ENCODE measurements at places on chromosomes 13 and 19.

GRCh38 chr13:74273581-74273980 lies 139.4 kb upstream of the KLF12 start:
- DNase-seq = no peak

GRCh38 chr13:109151696-109152095 lies 522.3 kb downstream of the MYO16 start:
- no peak for DNase-seq

DNA sequence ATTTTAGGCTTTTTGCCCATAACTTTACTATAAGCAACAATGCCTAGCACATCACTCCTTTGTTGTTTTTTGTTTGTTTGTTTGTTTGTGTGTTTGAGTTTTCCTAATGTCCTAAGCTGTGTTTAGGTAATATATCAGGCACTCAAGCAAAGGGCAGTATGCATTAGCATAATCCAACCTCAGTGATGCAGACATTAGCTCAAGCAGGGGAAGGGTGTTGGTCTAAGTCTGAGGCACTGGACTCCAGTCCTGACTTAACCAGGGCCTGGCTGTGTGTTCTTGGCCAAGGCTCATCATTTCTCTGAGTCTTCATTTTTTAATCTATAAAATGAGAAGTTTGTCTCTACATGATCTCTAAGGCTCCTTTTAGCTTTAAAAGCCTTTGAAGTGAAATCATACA lies 65.9 kb upstream of the RFC3 start:
- DNase-seq = no peak

DNA sequence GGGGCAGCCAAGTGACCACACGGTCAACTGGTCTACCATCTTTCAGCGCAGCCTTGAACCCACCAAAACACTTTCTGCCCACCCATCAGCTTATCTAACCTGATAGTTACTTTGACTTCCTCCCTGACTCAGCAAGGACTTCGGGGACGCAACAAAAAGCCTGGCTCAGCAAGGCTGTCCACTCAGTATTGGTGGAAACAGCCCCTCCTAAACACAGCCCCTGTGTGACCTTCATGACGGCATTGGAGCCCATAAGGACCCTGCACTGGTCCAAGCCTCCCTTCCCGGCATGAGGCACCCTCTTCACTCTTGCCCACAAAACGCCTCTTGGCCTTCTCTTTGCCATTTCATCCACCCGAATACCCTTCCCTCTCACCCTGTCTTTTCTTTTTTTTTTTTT lies 39.1 kb downstream of the INSR start:
- no peak for DNase-seq

DNA sequence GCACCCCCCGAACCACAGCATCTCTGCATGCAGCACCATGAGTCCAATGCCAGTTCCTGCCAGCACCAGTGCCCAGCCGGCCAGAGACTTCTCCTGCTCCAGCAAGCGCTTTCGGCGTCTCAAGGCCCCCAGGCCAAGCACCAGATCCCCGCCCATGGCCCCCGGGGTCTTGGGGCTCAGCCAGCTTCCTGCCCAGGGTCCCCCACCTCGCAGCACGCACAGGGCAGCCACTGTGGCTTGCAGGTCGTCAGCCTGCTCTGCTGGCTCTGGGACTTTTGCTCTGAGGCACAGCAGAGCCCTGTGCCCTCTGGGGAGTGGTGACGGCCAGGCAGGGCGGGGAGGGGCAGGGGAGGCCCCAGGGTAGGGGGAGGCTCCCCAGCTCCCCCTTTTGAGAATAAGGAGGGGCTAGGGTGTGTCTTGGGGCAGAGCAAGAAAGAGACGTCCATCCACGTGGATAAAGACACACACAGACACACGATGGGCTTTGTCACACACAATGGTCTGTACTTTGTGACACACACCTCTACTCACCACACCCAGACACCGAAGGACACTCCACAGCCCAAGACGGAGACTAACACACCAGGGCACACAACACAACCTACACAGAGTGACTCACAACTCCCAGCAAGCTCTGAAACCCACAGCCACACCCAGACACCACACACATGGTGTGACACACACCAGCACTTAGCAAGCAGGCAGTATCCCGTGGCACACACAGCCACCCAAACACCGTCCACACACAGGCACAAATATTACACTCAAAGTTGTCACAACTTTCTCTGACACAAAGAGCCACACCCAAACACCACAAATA lies at the start of gene KCNN4:
Gene KCNN4 (minus strand): TSS at position 268 of the 820 bp plus-strand sequence. CDS start 112 bp downstream, at position 156.
- DNase-seq = peak; percentile 88

GRCh38 chr13:50162567-50162966 lies 147.3 kb downstream of the KCNRG start:
- no peak for DNase-seq

- DNase-seq = peak; percentile 88
These were observed 7.4 kb downstream of the RABAC1 start for GRCh38 chr19:41951686-41952172.

- DNase-seq = no peak
These were observed 7.3 kb downstream of the RPS16 start for GRCh38 chr19:39428283-39429112.

GRCh38 chr13:23505007-23505406 lies 65.2 kb upstream of the TNFRSF19 start:
- no peak for DNase-seq

DNA sequence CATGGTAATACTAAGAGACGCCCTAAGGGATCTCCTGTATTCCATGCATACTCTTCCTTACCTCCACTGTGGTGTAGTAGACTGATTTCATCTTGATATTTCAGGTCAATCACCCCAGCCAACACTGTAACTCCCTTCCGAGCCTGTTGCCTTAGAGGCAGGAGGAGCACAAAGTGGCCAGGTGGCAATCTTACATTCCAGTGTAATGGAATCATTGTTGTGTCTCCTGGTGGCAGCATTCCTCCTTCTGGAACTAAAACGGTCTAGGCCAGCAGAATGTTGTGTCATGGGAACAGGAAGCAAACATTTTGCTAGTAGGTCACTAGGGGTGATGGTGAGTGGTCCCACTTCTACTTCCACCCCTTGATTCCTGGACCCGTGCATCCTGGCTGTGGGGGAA lies 405.7 kb upstream of the SLC10A2 start:
- DNase-seq = no peak

- DNase-seq = no peak
These were observed 16.0 kb downstream of the TMEM272 start for GRCh38 chr13:51828730-51829567.

DNA sequence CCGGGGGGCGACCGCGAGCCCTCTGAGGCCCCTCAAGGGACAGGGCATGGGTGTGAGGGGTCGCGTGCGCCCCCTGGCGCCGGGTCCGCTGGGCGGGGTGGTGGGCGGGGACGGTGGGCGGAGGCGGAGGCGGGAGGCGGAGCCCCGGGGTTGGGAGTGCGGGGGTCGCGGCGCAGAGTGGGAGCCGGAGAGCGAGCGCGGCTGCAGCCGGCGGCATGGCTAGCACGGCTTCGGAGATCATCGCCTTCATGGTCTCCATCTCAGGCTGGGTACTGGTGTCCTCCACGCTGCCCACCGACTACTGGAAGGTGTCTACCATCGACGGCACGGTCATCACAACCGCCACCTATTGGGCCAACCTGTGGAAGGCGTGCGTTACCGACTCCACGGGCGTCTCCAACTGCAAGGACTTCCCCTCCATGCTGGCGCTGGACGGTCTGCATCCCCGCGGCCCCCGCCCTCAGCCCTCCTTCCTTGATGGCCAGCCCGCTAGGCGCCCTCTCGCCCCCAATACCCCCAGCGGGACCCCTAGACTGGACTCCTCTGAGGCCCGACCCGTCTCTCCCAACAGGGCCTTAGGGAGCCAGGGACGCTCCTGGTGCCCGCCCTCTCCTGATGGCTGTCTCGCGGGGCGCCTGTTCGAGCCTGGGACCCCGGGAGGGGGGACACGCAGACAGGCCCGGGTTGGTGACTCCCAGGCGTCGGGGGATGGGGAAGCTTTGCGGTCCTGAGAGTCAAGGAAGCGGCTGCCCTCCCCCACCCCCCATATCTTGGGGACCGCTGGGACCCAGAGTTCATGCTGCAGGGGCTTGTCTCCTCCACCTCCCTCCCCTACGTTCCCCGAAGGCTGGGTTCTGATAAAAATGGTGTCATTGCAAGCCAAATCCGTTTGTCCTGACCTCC lies at the start of gene CLDN10:
Gene CLDN10 (plus strand): TSS at position 182 of the 903 bp plus-strand sequence. CDS start 34 bp downstream, at position 216.
- DNase-seq = no peak

GRCh38 chr19:48501494-48502349 lies 9.9 kb downstream of the LMTK3 start:
- peak; percentile 75 for DNase-seq

DNA sequence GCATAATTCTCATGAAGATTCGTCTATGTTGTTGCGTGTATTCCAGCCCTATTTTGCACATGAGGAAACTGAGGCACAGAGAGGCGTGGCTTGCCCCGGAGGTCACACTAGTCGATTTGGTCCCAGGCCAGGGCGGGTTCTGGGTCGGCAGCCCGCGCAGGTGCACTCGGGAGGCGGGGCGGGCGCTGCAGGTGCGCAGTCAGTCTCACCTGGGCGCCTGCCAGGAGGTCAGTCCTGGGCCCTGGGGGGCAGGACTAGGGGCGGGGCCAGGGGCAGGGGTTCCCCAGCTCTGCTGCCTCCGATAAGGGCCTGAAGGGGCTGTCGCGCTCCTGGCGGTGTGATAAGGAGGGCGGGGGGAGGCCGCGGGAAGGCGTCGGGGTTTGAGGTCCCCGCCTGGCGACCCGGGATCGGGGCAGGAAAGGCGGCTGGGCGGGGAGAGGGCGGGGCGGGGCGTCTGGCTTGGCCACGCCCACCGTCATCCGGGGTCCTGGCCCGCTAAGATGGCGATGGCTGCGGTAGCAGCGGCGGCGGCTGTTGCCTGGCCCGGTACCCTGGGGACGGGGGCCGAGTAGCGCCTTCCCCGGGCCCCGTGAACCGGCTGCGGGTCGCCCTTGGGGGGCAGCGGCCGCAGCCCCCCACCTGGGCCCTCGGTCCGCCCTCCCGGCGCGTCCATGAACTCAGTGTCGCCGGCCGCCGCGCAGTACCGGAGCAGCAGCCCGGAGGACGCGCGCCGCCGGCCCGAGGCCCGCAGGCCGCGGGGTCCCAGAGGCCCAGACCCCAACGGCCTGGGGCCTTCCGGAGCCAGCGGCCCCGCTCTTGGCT lies at the start of gene ATG4D:
Gene ATG4D (plus strand): TSS at position 485 of the 822 bp plus-strand sequence. CDS start 187 bp downstream, at position 672.
- peak; percentile 78 for DNase-seq

DNA sequence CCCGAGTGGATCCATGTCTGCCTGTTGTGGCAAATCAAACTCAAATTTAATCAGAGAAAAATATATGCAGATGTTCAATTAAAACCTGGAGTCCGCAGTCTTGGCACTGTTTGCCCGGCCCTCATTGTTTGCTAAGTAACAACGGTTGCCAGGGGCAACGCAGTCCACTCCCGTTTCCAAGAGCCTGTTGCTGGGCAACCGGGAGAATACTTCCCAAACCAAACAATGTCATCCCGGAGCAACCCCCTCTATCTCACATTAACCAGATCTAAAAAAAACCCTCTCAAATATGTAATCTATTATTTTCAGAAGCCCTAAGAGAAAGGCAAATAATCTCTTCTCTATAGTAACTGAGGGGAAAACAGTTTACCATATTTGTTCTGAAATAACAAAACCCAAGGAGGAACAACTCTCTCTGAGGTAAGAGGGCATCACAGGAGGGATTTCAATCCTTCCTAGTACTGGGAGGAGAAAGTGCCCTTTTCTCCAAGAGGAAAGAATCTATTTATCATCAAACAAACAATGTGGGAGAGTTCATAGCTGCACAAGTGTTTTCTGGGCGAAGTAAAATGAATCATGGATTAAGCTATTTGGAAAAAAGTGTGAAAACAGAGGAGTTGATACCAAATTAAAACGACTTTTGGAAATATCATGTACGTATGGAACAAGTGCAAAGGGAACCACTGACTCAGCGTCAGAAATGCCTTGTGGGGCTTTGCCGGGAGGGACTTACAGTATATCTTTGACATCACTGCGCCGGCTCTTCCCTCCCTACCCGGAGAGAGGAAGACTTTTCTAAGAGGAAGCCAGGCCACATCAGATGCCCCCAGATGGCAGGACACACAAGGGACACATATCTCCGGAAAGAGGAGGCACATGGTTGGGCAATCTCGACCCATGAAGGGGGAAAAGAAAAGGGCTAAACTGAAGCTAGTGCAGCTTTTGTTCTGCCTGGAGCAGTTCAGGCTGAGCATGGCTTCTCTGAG lies 43.3 kb downstream of the RFX2 start:
- DNase-seq = no peak

- no peak for DNase-seq
These were observed 358.9 kb upstream of the NBEA start for GRCh38 chr13:34583181-34583580.

DNA sequence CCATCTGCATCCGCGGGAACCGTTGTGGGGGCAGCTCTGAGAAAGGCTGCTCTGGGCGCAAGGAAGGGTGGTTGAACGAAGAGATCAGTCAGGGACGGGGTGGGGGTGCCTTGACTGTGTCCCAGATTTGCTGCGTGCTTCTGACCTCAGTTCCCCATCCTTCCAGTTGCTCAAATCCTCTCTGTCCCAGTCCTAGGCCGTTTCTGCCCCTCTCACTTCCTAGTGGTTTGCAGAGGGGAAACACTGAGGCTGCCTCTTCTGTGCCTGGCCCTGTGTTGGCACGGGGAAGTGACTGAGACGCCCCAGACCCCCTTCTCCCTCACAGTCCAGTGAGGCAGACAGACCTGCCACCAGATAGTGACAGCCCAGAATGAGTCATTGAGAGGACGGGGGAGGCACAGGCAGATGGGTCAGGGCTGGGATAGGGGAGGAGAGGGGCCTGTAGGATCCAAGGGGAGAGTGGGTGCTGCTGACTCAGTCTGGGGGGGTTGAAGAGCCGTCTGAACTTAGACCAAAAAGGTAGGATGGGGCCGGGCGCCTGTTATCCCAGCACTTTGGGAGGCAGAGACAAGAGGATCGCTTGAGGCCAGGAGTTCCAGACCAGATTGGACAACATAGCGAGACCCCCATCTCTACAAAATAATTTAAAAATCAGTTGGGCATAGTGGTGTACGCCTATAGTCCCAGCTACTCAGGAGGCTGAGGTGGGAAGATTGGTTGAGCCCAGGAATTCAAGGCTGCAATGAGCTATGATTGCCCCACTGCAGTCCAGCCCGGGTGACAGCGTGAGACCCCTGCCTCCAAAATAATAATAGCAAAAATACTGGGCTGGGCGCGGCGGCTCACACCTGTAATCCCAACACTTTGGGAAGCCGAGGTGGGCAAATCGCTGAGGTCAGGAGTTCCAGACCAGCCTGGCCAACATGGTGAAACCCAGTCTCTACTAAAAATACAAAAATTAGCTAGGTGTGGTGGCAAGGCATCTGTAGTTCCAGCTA lies 26.5 kb downstream of the NUMBL start:
- peak; percentile 21 for DNase-seq

GRCh38 chr19:52345162-52345561 lies 9.1 kb downstream of the ZNF610 start:
- DNase-seq = no peak

GRCh38 chr13:111637365-111637764 lies 316.9 kb downstream of the TEX29 start:
- DNase-seq = no peak

DNA sequence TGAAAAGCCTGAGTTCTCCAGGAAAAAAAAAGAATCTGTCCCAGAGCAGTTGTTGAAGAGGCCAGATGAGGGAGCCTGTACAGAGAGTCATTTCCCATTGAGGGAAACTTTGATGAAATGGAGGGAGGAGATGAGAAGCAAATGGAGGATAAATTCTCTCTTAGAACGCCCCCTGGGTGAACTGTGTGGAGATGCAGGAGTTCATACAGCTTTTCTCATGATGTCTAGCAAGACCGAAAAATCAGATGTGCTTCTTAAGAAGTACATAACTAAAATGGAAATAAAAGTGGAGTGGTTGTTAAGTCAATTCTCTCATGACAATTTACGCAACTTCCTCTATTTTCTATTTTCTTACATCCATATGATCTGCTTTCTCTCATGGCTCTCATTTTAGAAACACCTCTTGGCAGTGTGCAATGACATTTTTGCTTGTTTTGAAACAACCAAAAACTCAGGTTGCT lies 1263.1 kb downstream of the PCDH9 start:
- DNase-seq = no peak

GRCh38 chr13:60925686-60926085 lies 490.0 kb downstream of the PCDH20 start:
- no peak for DNase-seq

All from activated T-cell treated with anti-CD3 and anti-CD28 coated beads, Interleukin-2, amount 50 U/mL, for 72 hours (primary cell).